ENCODE measurements at places on chromosomes 2 and 18.

- no peak for DNase-seq
Observed at GRCh38 chr2:62938126-62938525, 112.5 kb upstream of the OTX1 start.

- no peak for DNase-seq
Observed at GRCh38 chr2:45132551-45132950, 123.3 kb upstream of the SIX2 start.

- DNase-seq: no peak
Observed at GRCh38 chr2:154527962-154528361, 170.5 kb upstream of the KCNJ3 start.

DNA sequence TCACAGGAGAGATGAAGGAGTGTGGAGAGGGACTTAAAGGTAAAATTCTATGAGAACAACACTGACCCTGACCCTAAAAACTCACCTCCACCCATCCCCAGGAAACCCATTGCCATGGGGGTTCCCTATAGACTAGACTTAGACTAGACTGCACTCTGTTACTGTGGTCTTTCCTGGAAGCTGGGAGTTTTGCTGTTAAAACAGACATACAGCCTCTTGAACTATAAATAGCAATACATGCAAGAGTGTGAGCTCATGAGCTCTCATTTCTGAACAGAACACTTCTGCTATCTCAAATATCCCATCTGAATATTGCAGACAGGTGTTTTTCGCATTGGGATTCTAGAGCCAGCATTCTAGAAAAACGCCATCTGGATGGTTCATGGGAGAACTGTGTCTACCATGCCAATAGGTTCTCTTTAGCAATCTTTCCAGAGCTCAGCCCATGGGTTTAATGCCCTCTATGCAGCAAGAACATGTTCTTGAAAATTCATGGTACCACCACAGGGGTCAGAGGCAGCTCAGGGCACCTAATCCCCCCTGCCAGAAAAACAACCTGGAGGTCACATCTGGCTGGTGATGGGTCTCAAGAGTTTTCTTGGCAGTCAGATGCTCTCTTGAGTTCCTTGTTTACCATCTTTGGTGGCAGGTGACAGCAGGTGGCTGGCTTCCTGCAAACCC is 51.9 kb downstream of the SLC14A2 start:
- DNase-seq: no peak

DNA sequence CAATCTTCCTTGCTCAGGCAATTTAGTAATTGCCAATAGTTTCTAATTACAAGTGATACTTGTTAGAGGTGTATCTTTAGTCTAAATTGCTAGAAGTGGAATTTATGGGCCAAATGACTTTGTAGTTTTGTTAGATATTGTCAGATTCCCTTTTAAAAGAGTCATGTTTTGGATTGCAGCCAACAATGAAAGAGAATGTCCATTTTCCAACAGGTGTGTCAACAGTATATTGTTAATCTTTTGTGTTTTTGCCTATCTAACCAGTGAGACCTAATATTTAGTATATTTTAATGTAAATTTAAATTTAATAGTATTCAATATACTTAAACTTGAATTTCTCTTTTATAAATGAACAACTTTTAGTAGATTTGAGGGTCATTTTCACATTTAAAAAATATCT is 259.4 kb upstream of the ETAA1 start:
- DNase-seq: no peak

DNA sequence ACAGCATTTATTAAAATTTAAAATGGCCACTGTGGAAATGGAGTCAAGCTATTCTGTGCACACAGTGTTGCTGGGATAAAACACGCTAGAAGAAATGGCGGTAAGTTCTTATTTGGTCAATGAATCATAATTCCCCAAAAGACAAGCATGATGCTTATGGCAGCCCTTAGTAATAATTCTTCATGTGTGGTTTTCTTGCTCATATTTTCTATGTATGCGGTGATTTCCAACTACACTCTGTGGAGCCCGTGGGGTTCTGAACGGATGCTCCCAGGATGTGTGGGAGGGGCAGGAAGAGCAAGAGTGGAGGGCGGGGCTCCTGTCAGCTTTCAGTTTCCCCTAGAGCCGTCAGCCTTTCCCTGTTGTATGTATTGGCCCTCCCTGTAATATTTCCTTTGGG is 91.7 kb upstream of the RMDN2 start:
- no peak for DNase-seq

- DNase-seq: no peak
Observed at GRCh38 chr2:19793132-19793750, 108.5 kb downstream of the TTC32 start.

DNA sequence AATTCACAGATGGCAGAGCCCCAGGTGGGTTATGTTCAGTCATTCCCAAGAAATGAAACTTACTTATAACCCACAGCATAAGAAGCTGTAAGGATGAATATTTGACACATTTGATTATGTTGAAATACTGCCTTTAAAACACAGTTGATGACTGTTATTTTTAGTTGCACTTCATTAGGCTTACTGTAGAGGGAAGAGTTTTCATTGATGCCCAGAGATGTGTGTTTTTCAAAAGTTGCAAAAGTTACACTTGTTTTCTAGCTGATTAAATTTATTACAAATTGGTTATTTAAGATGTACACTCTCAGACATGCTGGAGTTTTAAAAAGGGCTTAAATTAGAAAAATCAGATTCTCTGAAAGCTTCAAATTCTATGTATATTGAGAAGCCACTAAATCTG is 506.1 kb downstream of the PARD3B start:
- no peak for DNase-seq

DNA sequence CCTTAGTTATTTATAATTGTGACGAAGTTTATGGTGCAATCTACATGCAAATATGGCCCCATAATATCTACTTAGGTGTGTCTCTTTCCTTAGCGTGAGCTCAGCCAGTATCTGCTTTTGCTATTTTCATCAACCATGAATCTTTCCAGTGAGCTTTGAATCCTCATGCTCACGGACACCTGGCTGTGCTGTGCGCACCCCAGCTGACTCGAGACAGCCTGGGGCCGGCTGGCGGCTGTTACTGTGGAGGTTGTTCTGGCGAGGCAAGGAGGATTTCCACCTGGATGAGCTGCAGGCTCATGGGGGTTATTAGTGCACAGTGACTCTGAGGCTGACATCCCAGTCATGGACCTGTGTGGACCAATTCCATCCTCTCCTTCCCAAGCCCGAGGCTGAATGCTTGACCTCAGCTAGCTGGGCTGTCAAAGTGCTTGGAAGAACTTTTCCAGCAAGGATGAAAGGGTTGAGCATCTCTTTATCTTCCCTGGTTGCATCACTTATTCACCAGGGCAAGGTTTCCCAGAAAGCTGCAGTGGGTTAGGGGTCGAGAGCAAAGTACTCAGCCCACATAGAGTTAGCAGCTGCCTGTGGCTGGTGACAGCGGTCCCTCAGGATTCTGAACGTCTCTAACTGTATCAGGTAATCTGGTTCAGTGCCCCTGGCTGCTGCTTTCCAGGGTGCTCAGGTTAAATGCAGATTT is 141.7 kb downstream of the ARL4C start:
- DNase-seq: no peak

- no peak for DNase-seq
Observed at GRCh38 chr2:214593727-214594126, 182.9 kb downstream of the VWC2L start.

GRCh38 chr2:60489289-60489688 is 64.2 kb downstream of the BCL11A start:
- no peak for DNase-seq

DNA sequence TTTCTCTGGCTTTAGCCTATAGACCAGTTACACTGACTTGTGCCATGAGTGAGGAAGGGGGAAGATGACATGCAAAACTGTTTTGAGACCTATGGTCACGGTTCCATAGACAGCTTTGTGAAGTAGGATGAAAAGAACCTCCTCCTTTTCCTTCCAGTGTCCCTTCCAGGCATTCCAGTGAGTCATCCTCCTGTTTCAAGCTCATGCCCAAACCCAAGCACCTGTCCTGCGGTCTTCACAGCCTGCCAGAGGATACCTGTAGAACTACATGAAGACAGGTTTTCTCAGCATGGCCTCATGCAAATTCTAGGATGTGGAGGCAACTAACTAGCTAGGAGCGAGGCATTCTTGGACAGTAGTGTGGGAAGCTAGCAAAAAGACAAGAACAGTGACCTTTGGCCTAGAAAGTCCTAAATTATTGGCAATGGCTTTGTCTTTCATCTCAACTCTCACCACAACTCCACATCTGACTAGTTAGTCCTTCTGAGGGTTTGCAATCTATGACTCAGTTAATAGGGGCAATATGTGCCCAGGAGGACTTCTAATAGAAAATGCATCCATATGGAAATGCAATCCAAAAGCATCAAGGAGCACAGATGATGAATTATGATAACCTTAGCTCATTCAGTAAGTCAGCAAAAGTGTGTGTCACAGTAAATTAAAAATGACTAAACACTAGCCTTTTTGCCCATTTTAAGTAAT is 154.7 kb downstream of the RBM43 start:
- DNase-seq: no peak

DNA sequence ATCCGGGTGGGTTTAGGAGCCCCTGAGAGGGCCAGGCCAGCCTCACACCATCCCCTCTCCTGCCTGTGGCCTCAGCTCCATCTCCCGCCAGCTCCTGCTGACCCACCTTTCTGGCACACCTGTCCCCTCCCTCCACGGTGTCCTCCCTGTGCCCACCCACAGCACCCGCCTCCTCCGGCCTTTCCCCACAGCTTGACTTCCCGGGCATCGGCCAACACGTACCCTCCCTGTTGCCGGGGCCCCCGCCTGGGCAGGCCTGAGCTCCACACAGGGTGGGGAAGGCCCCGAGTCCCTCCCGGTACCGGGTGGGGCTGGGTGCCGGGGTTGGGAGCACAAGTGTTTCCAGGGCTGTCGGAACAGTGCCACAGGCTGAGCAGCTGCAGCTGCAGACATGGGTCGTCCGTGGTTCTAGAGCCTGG is 6.5 kb downstream of the GPC1 start:
- no peak for DNase-seq

DNA sequence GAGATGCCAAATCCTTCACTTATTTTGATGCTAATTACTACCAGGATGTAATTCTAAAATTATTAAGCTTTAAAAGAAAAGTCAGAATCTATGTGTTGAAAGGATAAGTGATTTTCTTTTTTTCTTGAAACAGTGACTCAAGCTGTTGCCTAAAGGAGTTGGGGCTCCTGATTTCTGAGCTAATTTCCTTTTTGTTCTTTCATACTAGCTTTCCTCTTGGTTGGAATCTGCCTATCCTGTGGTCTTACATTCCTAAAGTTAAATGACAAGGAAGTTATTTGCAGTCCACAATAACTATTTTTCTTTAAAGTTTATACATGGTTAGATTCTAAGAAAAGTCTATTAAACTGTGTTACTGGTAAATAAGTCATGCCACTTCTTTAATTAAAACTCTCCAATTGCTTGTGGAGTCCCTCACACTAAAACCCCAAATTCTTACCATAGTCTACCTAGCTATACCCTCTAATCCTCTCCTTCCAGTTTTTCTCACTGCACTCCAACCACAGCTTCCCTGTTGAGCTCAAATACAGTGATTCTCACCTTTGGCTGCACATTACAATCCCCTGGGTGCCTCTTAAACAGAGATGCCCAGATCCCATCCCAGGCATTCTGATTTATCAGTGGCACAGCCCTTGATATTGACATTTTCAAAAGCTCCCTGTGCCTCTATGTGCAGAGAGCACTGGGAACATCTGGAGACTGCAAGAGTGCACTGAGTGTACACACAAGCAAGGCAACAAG is 63.3 kb upstream of the EFEMP1 start:
- DNase-seq: no peak

- no peak for DNase-seq
Observed at GRCh38 chr2:209049608-209050007, 374.2 kb upstream of the MAP2 start.

- DNase-seq: no peak
Observed at GRCh38 chr2:200360364-200360763, 53.9 kb downstream of the SPATS2L start.

GRCh38 chr18:49119401-49119800 is 168.6 kb upstream of the SMAD7 start:
- DNase-seq: no peak

DNA sequence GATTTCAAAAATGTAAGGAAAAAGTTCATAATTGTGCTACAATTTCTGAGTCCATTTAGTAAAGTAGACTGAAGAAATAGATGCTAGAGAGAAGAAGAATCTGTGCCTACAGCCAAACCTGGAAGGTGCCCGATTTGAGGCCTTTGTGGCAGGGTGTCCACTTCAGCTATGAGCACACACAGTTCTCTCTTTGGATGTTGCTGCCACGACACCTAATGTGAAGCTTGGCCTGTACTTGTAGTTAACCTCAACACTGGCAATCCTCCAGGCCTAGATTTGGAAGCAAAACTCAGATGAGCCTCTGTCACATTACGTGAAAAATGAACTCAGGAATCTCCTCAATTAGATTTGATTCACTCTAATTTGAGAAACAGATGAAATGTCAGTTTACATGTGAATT is 90.1 kb upstream of the LRP1B start:
- no peak for DNase-seq

DNA sequence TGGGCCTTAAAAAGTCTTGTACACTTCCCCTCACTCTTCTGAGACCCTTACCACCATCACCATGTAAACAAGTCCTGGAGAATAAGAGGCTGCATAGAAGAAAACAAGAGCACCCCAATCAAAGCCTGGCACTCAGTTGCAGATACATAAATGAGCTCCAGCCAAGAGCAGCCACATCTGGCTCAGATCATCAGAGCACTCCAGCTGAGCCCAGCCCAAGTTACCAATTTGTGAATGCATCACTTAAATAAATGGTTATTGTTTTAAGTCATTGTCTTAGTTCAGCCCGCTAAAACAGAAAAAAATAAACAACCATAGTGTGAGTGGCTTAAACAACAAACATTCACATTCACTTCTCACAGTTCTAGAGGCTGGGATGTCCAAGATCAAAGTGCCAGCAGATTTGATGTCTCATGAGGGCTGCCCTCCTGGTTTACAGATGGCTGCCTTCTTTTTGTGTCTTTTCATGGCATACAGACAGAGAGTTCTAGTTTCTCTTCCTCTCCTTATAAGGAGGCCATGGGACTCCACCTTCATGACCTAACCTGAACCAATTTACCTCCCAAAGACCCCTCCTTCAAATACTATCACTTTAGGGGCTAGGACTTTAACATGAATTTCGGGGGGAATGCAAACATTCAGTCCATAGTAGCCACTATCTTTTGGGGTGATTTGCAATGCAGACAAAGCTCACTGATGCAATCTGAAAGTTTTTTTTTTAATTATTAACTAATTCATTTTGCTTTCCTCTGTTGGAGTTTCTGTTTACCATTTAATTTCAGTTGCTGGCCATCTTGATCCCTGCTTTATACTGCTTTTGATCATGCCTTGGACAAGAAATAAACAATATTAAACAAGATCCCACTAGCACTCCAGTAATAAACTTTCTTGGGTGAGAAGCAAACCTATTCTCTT is 187.5 kb upstream of the ACVR2A start:
- no peak for DNase-seq

GRCh38 chr18:32530947-32531651 is 60.4 kb upstream of the GAREM1 start:
- no peak for DNase-seq

GRCh38 chr2:43225093-43225787 is 1.2 kb downstream of the ZFP36L2 start:
- DNase-seq: no peak

- DNase-seq: no peak
Observed at GRCh38 chr2:215603440-215603839, 167.6 kb upstream of the FN1 start.
